ENCODE measurements at places on chromosomes 13 and 19.

- no peak for DNase-seq
Observed at GRCh38 chr13:106683918-106684317, 116.0 kb upstream of the ARGLU1 start.

DNA sequence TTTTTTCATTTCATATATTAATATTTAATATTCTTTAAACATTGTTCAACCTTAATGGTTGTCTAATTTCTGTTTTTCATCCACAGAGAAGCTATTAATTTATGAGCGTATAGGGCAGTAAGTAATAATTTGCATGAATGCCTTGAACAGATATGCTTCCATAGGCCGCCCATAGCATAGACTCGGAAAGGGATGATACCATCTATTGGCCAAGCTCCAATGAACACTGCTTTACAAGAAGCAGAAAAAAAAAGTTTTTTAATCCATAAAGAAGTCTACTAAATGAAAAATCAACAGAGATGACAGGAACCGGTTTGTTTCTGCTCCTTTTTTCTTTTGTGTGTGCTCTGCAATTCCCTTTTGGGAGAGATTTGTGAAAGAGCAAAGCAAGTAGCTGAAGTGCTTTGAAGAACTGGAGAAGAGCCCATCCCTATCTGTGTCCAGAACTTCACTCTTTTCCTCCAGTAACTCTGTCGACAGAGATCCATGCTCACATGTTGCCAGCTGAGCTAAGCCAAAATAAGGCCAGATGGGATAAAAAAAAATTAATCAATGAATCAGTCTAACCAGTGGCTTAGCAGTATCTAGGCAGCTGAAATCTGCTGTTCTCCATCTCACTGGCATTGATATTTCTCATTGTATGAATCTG lies 215.9 kb upstream of the SOX21 start:
- no peak for DNase-seq

DNA sequence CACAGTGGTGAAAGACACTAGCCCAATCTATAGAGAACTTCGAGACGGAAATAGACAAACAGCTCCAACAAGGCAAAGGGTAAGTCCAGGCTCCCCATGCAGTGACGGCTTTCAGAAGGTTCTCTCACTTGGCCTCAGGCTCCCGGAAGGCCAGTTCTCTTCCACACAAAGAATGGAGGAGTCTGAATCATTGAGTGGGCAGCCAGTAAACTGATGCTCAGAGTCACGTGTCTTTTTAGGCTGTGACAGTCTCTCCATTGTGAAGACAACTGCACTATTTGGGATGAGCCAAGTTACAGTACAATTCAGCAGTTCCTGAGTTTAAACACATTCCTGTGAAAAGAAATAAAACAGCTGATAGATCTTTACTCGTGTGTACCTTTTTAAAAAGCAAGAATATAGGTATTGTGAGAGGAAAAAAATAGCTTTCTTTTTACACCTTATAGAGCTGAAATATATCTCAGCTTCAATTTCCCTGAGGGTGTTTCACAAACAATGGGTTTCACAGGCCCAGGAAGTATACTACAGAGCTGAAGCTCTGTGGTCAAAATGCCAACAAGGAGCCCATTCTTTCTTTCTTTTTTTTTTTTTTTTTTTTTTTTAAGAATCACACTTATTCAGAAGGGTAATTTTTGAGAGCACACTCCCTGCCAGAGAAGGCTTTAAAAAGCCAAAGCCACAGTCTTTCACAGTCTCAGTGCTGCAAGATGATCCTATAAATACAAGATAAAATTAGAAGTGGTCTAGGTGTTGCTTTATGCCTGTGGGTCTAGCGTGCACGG lies 135.1 kb downstream of the FREM2 start:
- no peak for DNase-seq

DNA sequence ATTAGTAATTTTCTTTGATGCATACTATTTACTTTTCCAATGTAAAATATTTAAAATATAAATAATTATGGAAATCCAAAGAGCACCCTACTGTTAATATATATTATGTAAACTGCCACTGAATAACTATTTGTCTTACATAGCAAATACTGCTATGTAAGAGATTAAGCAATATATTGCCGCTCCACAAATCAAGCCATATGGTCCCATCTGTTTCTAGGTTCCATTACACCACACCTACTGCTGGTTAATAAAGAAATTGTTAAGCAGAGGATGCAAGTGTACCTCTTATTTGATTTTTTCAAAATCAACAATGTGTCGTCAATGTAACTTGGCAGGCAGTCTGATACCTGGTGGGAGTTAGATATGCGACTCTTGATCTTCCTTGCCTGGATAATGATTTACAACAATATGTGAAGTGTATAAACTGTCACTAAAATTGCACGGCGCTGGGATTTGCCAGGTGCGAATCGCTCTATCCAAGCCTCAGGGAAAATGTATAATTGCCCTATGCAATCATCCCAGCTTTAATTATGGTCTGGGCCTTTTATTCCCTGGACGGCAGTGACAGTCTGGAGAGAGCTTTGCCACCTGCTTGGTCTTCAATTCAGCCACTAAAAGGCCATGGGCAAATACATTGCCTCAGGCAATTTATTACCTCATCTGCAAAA lies 16.0 kb downstream of the SMAD9 start:
- no peak for DNase-seq

All from A172 (cell line).